ENCODE measurements at places on chromosomes 16 and 17.

DNA sequence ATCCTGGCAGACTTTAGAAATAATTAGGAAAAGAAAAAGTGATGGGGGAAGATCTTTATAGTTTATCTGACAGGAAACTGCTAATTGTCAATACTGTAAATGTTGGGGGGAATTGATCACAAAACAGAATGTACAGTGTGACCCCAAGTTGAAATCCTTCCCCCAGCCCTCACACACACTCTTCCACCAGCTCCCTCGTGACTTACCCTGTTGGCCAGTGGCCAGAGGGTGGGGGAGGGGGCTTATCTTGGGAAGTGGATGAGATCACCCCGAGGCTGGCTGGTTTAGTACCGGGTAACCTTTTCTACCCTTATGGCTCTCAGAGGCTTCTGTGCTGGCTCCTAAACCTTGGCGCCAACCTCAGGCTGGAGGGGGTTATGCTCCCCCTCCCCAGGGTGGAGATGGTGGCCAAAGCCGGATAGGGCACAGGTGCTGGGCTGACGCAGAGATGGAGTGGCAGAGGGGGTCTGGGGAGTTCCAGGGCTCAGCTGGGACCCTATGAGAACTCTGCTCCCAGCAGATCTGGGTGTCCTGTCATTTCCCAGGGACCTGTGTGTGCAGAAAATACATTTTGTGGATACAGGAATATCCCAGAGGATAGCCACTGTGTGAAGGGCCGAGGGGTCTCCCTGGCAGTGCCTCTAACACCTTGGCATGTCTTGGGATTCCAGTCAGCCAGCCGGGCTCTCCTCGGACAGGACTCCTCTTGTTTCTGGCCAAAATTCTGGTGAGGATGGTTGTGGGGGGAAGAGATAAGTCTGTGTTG lies 18.6 kb downstream of the CDH16 start:
- no peak for DNase-seq

- DNase-seq: no peak
Observed at GRCh38 chr16:66113223-66113622, 253.3 kb upstream of the CDH5 start.

- DNase-seq: no peak
Observed at GRCh38 chr16:88393034-88393433, 10.3 kb downstream of the ZNF469 start.

DNA sequence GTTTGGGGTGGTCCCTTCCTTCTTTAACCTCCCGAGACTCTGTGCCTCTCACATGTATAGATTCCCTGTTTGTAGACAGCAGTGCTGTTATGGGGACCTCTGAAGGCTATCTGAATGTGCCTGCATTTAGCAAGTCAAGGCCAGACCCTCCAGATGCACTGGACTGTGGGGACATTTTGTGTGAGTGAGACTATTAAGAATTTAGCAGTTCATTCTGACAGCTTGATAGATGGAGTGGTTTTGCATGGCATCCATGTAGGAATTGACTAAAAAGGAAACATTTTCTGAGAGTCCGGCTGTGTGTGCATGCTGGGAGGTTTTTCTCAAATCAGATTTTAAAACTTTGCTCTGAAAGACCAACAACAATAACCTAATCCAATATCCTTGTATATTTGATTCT lies 226.3 kb downstream of the MSI2 start:
- DNase-seq: no peak

GRCh38 chr17:8365143-8365542 lies 11.4 kb downstream of the KRABD2 start:
- no peak for DNase-seq

GRCh38 chr17:39935909-39936308 lies 8.4 kb downstream of the LRRC3C start:
- no peak for DNase-seq

- DNase-seq: no peak
Observed at GRCh38 chr16:56363181-56363716, 62.1 kb downstream of the AMFR start.

GRCh38 chr17:70775679-70776078 lies 606.3 kb downstream of the KCNJ2 start:
- DNase-seq: no peak

- no peak for DNase-seq
Observed at GRCh38 chr16:87507351-87508069, 14.7 kb upstream of the ZCCHC14 start.

DNA sequence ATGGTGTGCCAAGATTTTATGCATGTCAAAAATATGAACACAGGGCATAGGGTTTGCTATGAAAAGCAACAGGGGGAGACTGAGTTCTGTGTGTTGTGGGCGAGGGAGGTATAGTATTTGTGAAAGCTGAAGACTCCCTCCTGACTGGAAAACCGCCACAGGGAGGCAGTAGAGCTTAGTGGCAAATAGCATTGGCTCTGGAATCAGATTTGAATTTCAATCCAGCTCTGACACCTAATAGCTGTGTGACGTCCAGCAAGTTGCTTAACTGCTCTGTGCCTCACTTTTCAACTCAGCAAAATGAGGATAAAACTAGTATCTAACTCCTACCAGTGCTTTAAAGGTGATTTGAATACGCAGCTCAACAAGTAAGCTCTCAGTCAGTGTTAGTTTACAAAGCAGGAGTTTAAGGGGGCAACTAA lies 22.0 kb downstream of the KPNA2 start:
- peak; percentile 29 for DNase-seq

DNA sequence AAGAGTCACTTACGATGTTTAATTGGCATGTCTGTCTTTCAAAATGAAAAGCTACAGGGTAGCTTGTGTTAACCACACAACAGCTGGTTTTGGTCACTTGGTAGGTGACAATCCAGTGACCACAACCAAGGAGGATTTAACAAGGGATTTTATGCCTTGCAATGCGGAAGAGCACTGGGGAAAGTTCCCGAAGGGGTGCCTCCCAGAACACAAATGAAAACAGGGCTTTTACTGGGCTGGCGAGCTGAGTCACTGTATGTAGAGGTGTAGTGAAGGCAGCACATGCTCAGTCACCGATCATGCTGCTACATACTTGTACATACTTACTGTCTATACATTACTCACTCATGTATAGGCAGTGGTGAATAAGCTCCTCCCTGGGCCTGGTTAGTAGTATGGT lies 483.5 kb downstream of the CDH13 start:
- no peak for DNase-seq

- DNase-seq: no peak
Observed at GRCh38 chr16:73122604-73123391, 74.9 kb upstream of the ZFHX3 start.

DNA sequence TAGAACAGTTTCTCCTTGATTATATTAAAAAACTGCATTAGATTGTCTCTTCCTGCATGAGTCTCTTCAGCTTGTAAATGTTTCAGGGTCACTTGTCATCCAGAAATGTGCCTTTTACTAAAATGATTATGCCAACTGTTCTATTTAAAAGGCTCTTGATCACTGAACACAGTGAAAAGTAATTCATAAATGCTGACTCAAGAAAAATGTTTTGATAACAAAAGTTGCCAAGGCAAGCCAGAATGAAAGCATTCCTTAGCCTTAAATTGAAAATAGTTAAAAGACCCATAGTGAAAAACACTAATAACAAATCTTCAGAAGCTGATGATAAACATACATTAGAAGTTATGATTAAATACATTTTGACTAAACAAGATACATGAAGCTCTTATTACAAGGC lies 356.0 kb upstream of the KIF2B start:
- no peak for DNase-seq

DNA sequence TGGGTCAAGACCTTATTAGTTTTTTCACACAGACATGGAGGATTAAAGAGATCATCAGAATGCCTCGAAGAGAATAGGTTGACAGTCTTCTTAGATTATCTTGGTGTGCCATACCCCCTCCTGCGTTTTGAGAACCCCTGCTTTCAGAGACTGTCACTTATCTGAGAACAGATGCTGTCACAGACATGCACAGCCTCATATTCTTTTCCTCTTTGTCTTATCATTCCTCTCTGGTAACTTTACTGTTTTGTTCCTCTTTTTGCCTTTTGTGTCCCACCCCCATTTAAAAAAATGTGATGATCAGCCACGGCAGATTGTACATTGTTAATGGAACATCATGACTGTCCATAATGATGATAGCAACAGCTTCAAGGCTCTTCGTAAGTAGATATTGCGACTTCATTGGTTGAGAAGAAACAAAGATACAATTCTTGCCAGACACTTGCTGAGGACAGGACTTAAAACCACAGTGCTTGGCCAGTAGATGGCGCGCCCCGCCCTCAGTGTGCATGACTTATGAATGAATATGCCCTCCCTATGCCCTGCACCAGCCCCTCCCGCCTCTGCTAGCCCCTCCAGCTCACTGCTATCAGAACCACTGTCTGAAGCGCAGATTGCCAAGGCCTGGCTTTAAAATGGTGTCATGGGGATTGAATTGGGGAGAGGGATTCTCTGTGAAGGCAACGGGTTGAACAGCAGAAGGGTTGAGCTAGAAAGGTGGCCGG lies 2.6 kb upstream of the PITPNC1 start:
- peak; percentile 75 for DNase-seq

DNA sequence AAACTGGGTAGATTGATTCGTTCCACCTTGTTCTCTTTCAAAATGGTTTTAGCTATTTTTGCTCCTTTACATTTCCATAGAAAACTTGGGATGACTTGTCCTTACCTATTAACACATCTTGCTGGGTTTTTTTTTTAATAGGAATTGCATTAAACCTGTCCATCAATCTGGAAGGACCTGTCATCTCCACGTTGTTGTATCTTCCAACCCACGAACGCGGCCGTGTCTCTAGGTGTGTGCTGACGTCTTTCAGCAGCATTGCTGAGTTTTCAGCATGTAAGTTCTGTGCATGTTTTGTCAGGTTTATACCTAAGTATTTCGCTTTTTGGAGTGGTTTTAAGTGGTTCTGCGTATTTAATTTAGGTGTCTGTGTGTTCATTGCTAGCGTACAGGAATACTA lies 60.4 kb upstream of the GNG13 start:
- DNase-seq: no peak

DNA sequence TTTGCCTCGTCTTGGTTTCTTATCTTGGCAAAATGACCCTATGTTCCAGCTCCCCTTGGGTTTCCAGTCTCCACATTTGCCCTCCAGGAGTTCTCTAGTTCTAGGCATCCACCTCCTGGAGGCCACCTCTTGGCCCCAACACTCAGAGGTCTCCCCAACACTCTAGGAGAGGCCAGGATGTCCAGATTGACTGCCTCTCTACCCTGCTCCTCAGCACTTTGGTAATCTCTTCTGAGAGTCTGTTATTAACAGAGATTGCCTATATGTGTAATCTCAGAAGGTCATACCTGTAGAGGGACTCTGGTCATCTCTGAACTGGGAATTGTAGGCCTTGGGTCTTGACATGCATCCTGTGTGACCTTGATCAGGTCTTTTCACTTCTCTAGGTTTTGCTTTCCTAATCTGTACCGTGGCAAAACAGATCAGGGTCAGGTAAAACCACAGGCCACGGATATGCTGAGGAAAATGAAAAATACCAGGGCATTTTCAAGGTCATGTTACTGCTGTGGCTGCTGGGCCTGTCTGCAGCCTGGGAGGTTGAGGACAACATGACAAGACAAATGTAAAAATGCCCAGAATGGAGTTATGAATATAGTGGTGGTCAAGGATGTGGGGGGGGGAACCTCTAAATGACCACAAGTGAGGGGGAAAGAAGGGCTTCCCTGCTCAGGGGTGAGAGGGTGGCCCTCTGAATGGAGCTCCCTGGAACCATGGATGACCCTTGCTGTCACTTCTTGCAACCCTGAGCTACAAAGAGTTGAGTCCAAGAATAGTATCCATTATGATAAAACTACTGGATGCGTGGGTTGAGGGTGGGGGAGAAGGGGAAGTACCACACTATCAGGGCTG lies 5.0 kb upstream of the CCL4L2 start:
- no peak for DNase-seq

- no peak for DNase-seq
Observed at GRCh38 chr16:86930001-86930400, 351.7 kb downstream of the FOXL1 start.

GRCh38 chr16:83409347-83409746 lies 398.4 kb upstream of the HSBP1 start:
- no peak for DNase-seq

DNA sequence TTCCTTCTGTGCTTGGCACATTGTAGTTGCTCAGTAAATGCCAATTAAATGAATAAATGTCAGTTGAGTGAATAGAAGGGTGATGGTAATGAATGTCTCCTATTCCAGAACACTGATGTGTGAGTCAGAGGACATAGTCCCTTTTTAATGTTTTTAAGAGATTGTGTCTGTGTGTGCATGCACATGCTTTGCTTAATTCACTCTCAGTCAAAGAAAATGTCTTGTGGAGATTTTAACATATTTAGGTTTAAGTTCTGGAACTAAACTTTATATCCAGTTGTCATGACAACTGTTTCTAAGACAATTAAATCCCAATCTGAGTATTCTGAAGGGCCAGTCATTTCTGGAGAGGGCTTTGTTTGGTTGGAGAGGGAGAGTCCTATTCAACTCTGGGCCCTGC lies 255.3 kb upstream of the CDH11 start:
- DNase-seq: no peak

DNA sequence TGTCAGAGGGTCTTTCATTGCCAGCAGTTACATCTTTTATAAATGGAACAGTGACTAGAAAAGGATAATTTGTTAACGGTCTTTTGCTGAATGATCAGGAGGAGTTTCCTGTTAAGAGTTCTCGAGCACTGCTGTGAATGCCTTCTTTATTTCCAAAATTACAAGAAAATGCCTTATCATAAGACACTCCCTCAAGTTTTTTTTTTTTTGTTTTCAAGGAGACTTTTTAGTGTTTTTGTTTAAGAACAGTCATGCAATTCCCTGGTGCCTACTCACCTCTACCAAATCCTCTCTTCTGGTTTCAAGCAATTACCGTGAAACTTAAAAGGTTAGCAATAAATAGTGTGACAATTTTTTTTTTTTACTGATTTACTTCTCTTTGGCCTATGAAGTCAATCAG lies 19.0 kb upstream of the VWA3A start:
- DNase-seq: no peak

- DNase-seq: peak; percentile 28
Observed at GRCh38 chr16:12455287-12455798, 348.3 kb downstream of the CPPED1 start.

- no peak for DNase-seq
Observed at GRCh38 chr16:30925995-30926811, 2.8 kb downstream of the FBXL19 start.

- DNase-seq: no peak
Observed at GRCh38 chr17:15947271-15947670, 2.3 kb downstream of the ADORA2B start.

DNA sequence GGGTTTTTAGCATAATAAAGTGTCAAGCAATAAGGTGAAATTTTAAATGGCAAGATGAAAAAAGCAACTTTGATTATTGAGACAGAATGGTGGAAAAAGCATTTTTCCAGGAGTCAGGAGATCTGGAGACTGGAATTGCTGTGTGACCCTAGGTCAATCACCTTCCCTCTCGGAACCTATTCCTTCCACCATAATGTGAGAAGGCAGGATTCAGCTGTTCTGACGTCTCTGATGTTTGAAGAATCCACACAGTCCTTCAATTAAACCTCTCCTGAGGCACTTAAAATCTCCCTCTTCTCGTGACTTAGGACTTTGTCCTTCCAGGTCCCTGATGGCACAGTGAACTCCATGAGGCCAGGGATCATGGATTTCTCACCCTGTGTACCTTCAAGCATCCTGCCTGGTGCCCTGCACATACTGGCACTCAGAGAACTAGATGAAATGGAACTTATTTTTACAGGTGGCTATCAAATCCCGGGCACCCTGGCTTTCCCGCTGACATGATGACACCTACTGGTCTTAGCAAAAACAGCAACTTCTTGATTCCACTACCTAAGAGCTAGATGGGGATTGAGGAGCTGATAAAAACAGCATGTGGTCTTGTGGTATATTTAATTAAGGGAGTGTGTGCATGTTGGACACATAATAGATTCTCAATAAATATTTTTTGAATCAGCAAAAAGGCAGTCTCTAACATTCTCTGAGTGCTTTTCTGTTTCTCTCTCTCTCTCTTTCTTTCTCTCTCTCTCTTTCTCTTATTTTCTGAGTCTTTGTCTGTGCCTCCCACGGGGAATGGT lies 2.3 kb upstream of the CCDC182 start:
- DNase-seq: peak; percentile 47

Data from memory B cell (primary cell).